ENCODE measurements at places on chromosomes 12 and 14. TPM values are rescaled to one million over a fixed set of nuclear protein-coding genes. Genes with fewer than 3 reads are reported as not detected.

DNA sequence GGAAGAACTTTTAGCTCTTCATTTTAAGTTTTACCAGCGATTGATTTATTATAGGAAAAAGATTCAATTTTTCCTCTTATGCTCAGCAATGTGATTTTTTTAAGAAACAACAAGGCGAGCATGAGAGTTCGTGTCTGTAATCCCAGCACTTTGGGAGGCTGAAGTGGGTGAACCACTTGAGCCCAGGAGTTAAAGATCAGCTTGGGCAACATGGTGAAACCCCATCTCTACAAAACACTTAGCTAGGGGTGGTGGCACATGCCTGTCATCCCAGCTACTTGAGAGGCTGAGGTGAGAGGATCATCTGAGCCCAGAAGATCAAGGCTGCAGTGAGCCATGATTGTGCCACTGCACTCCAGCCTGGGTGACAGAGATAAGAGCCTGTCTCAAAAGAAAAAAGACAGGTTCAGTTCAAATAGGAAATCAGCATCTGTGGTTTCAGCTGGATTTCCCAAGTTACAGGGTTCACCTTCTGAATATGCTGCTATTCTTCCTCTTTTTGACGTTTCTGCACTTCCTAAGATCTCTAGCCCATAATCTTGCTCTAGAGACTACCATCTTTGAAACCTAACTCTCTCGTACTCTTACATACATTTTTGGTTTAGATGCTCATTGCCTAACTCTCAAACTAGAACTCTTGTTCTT is 274.7 kb downstream of the SEC23A start:
- peaks cover 12% of the 10 kb centered on the region for H3K4me1 ChIP-seq
- no peaks in the 10 kb centered on the region for H3K27me3 ChIP-seq
- no peak overlapping the region for H3K4me3 ChIP-seq

DNA sequence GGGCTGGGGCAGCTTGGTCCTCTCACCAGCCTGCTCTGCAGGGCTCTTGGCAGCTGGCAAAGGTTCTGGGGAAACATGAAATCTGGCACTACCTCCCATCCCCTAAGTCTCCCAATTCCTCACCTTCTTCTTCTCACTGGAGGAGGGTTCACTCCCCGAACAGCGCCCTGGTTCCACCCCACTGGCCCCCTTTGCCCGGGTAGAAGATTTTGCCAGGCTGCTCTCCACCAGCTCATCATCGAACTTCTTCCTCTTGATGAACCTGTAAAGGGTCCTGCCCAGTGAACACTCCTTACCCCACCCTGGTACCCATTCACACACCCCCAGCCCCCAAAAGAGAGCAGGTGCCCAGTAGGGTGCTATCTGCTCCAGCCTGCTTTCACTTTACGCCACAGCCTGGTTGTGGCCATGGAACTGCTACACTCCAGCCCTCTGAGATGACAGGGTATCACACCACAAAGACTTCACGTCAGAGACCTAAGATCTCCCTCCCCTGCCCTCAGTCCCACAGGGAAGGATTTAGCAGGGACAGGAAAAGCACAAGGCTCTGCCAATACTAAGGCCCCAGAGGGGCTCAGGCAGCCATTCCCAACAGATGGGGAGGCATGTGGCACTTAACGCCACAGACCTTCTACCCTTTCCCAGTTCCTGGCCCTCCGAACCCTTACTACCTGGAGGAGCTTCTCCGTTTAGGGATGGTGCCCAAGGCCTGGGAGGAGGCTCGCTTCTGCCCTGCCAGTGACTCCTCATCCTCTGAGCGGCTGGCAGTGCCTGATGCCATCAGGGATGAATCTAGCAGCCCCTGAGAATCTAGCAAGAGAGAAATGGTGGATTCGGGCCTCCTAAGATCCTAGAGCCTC is 2.3 kb downstream of the MCRS1 start:
- peaks cover 27% of the 10 kb centered on the region for H3K4me1 ChIP-seq
- H3K4me3 ChIP-seq: no peak overlapping the region
- no peak for DNase-seq
- H3K27me3 ChIP-seq: no peaks in the 10 kb centered on the region

Gene EP400
- total RNA-seq: 22.0 TPM

Gene MMAB
- 21.6 TPM for total RNA-seq

Gene FLRT2
- total RNA-seq: 10.9 TPM

Gene HELB
- 1.8 TPM for total RNA-seq

Gene NFE2
- 0.32 TPM for total RNA-seq

Measured in esophagus muscularis mucosa (tissue), 4 donors.